ENCODE measurements at places on chromosomes 1 and 21.

DNA sequence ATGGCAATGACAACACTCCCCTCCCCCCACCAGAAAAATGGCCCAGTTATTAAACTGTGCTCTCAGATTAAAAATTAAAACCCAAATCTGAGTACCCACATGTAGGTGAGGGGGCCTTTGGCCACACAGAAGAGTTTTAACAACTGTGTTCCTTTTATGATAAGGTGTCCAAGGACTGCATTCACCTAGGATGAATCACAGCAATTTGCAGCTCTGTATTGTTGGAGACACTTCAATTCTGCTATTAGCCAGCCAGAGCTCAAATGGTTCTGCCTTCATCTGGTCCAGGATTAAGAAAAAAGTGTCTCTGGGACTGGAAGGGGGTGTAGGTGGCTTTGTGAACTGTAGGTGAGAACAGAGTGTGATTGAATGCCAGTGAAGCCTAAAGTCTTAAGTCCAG lies 43.3 kb upstream of the DIRAS3 start:
- DNase-seq: no peak

GRCh38 chr1:5480906-5481305 lies 511.3 kb downstream of the NPHP4 start:
- no peak for DNase-seq

DNA sequence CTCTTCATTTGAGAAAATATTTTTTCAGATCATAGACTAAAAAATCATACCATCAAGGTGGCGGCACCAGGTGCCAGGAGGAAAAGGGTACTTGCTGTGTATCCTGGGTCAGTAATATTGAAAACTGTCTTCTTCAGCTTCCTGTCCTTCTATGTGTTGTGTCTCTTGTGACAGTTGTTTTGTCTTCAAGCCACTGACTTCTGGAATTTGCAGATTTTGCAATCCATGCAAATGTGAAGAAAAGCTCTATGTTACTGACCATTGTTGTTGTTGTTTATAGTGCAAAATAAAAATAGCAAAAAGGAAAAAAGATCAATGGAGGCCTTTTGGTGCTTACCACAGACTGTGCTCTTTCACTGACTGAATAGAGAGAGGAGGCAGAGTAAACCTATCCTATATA lies 83.2 kb upstream of the RHOU start:
- DNase-seq: no peak

GRCh38 chr21:36965720-36966065 lies 776 bp downstream of the HLCS start:
- DNase-seq: no peak

DNA sequence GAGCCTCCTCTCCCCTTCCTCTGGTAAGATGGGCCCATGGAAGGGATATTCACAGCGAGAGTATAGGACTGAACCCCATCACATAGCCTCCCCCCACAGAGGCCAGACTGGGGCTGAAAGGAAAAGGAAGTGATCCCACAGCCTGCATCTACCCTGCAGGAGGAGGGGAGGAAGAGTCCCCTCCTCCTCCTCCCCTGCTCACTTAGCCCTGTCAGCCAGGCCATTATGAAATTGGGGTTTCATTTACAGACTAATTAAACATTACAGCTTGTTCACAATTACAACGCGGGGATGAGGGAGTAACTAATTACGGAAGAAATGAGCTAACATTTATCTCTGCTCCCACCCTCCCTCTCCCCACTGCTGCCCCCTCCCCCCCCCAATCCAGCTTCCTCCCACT lies 25.4 kb downstream of the DMAP1 start:
- no peak for DNase-seq

- no peak for DNase-seq
Observed at GRCh38 chr1:213107613-213108012, 56.6 kb downstream of the RPS6KC1 start.

DNA sequence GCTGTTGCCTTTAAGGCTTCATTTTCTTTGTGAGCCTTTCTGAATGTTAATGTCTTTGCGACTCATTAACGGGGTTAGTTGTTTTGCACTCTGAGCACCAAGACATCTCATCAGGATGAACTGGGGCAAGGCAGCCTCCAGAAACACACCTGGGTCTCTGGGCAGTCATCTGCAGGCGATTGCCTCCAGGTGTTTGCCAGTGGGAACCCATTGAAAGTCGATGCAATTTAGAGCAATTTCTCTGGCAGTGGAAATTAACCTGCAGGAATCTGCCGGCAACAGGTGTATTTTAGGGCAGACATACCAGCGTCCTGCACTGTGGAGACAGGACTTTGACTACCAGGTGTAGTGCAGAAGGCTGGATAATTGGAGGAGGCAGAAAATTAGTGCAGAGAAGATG lies 661.0 kb upstream of the PTBP2 start:
- no peak for DNase-seq

DNA sequence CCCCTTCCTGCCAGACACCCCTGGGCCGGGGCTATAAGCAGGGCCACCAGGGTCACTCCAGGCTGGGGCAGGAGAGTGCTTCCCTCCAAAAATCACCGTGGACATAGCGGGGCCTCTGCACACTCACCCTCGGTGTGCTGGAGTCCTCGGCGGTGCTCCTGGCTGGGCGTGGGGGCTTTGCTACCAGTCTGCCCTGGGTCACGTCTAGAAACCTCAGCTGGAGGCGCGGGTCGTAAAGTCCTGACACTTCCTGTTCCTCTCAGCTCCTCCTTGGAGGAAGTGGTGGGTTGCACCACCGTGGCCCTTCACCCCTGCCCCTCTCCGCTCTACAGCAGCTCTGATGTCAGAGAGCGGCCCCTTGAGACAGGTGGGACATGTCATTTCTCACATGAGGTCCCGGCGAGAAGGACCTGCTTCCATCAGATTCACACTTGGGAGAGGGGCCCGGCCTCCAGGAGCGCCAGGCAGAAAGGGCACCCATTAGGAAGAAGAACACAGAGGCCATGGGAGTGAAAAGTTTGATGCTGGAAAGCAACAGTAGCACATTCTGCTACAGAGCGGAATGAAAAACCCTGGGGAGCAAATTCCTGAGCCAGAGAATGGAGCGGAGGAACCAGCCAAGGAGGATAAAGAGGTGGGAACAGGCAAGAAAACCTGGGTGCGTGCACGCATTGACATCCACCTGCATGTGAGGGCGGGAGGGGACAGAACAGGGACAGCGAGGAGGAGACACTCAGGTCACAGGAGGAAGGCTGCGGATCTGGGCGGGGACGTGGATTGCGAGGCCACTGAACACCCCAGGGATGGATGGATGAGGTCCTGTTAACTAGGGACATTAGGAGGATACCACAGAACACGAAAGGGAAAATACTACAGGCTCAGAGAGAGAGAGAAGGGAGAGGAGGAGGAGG lies at the start of gene ITGB2:
TSS of gene ITGB2 (minus strand) at position 206 of the 911 bp plus-strand sequence. CDS start 10,117 bp downstream, outside the sequence.
- DNase-seq: no peak

- no peak for DNase-seq
Observed at GRCh38 chr1:160354388-160354985, 11.3 kb downstream of the NCSTN start.

- DNase-seq: no peak
Observed at GRCh38 chr1:39721664-39722063, 17.0 kb upstream of the PPIE start.

DNA sequence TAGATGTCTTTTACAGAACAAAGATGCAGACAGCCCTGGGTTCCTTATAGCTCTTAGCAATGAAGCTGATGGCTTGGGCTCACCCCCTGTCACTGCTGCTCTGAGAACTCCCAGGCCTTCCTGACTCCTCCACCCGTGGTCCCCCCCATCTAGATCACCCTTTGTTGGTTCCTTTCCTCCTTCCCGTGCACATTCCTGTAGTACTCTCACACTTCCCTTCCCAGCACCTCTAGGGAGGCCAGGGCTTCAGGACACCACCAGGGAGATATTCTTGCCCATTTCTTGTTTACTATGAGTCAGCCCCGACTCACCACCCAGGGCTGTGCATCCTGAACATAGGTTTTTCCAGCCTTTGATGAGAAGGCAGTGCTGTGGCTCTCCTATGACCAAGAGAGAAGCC lies 14.4 kb upstream of the NOS1AP start:
- no peak for DNase-seq

DNA sequence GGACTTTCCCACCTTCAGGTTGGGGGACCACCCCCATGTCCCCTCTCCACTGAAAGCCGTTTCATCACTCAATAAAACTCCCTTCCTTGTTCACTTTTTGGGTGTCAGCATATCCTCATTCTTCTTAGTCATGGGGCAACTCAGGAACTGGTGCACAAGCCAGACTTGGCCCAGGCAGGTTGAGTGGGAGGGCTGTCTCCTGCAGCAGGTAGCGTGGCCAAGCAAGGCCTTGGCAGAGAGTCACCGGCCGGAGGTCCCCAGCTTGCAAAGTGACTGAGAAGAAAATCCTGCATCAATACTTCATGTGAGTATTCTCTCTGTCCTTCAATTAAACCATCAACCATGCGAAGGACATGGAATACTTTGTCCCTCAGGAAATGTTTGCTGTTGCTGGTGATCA lies 148.9 kb downstream of the RHOU start:
- peak; percentile 59 for DNase-seq

DNA sequence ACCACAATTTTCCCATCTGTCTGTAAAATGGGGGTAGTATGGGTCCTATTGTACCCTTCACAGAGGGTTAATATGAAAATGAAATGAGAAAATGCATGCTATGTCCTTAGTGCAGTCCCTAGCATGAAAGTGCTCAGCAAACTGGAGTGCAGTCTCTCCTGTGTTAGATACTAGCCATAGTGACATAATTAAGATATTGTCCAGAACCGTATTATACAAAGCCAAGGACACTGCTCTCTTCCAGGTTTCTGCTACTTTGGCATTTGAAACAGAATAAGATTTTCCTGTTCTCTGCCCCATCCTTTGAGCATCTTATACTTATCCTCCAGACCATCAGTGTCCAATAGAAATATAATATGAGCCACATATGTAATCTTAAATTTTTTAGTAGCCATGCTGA lies 213.4 kb downstream of the FGGY start:
- DNase-seq: no peak

DNA sequence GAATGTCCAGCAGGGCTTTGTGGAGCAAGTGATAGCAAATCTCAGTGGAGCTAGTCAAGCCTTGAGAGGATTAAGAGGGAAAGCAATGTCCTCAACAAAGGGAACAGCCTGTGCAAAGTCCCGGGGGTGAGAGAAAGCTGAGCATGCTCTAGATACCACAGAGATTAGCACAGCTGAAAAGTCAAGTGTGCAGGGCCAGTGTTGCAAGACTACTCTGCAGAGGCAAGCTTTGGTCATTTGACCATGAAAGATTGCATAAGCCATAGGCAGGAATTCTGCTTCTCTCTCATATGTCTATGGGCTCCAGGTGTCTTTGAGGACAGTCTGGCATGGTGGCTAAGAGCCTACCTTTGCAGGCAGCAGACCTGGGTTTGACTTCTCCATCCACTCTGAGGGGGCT lies 181.0 kb upstream of the JUN start:
- DNase-seq: no peak

GRCh38 chr1:2594001-2594640 lies 7.5 kb downstream of the PRXL2B start:
- peak; percentile 84 for DNase-seq

DNA sequence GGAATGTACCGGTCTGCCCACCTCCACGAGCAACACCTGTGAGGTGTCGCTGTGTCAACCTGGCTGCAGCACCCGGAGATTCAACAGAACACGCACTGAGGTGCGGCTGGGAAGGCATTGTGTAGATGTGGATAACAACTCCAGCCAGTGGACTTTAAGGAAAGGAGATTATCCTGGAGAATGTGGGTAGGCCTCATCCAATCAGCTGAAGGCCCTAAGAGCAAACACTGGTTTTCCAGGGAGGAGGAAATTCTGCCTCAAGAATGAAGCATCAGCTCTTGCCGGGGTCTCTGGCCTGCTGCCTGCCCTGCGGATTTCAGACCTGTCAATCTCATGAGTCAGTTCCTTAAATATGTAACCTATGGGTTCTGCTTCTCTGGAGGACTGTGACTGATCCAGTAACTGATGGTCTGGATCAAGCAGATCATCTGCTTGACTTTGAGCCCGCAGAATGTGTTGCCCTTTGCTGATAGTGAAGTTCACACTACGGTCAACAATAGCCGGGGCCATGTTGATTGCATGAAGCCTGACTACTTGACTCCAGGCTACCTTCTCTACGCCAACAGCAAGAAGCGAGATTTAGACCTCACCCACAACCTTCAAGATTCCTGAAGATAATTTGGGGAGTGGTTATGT lies 15.9 kb upstream of the PRDM15 start:
- no peak for DNase-seq

DNA sequence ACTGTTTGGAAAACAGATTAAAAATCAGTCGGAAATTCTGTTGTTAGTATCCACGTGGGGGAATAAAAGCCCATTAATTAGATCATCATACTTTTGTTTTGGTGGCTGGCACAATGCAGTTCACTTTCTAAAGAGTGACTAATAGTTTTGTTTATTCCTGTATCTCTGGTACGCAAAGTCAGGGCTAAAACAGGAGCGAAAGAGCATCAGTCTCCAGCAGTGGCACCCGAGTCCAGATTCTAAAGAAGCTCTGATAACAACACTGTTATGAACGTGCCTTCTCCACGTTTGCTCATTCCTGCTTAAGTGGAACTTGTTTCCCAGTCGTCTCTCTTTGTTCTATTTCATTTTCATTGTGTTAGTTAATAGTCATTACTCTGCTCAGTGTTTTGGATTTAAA lies 69.6 kb downstream of the HSPA13 start:
- DNase-seq: no peak

DNA sequence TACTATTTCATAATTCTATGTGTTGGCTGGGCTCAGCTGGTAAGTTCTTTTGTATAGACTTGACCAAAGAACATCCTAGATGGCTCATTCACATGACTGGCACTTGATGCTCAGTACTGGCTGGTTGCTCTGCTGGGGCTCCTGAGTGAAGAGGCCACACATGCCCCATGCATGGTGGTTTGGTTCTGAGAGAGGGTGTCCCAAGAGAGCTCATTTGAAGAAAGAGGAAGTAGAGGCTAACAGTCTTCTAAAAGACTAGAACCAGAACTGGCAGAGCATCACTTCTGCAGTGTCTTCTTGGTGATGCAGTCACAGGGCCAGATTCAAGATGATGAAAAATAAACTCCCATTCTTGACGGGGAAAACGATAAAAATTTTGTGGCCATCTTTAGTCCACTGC lies 5.2 kb upstream of the BACH1 start:
- no peak for DNase-seq

GRCh38 chr1:45669859-45670655 lies 16.3 kb downstream of the GPBP1L1 start:
- no peak for DNase-seq

DNA sequence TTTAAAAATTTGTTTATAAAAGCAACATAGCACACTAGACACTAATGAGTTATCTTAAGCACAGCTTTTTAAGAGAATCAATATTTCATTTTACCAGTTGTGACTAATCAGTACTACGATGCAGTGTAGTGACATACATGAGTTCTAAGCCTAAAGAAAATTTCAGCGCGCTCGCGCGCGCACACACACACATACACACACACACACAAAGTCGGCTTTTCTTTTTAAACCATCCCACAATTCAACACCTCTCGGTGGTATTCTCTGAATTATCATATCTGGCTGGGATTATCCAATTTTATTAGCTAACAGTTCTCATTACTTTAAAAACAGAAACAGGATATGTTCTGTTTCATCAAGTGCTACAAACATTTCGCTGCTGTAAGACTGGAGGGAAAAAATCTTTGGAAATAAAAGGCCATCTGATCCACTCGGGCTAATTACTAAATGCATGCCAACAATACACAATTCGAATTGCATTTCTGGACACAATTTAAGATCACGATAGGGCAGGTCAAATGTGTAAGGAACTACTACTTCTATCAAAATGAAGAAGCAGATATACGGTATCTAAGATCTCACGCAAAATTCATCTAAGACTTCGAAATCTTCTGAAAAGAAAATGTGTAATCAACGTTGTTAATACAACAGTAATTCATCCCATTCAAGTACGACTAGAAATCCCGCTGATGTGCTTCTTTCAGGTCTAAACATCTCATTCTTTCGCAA lies 1.2 kb downstream of the TUT4 start:
- DNase-seq: no peak
